ENCODE measurements at places on chromosomes 6 and 20.
A peak's percentile ranks its signal among the peaks of the same experiment; 100 is the strongest.

GRCh38 chr6:99241905-99242534, 107.5 kb downstream of the FAXC start:
- no peak for DNase-seq

DNA sequence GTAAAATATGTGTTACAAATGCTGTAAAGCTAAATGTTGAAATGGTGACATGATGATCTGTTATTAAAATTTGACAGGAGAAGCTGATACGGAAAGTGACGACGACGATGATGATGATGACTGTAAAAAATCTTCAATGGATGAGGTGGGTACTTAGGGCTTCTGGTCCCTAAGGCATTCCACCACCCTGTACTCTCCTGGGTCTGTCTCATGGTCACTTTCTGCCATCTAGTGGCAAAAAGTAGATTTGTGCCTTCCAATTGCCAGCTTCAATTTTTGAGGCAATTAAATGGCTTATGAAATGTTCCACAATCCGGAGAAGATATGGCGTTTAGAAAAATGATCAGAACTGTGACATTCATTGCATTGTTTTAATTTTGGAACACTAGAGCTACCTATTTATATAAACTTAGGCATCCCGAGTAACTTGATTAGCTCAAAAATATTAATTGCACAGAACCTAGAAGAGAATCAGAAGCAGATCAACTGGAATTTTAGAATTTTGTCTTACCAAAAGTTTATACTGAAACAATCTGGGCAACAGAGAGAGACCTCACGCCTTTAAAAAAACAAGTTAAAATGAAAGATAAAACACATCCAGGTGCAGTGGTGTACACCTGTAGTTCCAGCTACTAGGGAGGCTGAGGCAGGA, 346.5 kb upstream of the PLCB4 start:
- DNase-seq, result peak; percentile 35

DNA sequence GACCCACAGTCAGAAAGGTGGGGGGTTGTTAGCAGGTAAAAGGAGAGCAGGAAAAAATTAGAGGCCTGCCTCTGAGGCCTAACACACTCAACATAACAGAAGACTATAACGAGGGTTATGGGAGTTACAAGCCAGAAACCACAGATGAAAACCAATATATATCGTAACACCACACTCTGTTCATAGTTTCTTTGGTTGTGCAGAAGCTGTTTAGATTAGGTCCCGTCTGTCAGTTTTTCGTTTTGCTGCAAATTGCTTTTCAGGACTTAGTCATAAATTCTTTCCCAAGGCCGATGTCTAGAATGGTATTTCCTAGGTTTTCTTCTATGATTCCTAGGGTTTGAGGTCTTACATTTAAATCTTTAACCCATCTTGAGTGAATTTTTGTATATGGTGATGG, 3.7 kb upstream of the MAP3K5 start:
- DNase-seq, result no peak

GRCh38 chr20:25549172-25549773, 36.1 kb downstream of the NINL start:
- DNase-seq, result no peak

- no peak for DNase-seq
These were observed 190.4 kb upstream of the UST start for GRCh38 chr6:148556410-148556809.

- DNase-seq, result no peak
These were observed 41.7 kb downstream of the PTCHD4 start for GRCh38 chr6:48069280-48069679.

DNA sequence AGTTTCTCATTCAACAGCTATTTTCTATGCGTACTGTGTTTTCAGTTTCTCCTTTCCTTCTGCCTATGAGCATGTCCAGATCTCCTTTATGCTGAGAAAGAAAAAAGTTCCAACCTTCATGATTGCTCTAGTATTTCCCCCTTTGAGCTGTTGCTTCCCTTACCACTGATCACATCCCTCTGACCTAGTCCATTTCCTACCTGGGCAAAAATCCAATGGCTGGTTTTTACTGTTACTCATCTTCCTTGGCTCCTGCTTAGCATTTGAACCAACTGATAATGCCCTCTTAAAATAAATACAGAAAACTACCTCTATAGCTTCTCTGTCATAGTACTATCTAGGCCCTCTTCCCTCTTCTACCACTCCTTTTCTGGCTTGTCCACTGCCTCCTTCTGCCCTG, 6.0 kb downstream of the RFX6 start:
- no peak for DNase-seq

DNA sequence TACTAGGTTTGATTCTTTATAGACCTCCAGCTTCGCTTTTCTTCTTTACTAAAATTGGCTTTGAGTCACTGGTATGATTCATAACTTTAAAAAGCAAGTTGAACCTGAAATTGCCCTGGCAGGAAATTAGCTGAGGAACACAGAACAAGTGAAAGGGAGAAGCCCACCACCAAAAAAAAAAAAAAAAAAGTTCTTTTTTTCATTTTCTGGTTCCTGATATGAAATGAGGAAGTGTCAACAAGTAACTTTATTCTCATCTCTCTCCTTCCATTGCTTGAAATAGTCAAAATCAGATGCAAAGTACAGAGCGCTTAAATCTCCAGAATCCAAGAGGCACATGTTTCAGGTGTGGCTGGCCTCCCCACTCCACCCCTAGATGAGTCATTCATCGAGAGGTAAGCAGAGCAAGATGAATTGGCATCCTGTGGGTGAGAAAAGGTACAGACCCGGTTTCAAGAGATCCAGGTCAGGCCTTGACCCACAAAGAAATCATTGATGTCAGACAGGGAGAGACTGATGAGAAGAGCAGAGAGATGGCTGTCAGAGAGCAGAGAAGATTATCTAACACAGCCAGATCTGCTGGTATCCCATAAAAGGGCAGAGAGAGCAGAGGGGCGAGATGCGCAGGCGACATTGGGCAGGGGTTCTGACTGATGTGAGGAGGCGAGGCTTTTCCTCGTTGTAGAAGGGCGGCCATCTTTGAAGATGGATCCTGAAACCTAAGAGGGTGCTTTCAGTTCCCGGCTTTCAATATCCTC, 54.8 kb upstream of the MBOAT1 start:
- DNase-seq, result no peak

- no peak for DNase-seq
These were observed 213.0 kb upstream of the DTNBP1 start for GRCh38 chr6:15875797-15876196.

DNA sequence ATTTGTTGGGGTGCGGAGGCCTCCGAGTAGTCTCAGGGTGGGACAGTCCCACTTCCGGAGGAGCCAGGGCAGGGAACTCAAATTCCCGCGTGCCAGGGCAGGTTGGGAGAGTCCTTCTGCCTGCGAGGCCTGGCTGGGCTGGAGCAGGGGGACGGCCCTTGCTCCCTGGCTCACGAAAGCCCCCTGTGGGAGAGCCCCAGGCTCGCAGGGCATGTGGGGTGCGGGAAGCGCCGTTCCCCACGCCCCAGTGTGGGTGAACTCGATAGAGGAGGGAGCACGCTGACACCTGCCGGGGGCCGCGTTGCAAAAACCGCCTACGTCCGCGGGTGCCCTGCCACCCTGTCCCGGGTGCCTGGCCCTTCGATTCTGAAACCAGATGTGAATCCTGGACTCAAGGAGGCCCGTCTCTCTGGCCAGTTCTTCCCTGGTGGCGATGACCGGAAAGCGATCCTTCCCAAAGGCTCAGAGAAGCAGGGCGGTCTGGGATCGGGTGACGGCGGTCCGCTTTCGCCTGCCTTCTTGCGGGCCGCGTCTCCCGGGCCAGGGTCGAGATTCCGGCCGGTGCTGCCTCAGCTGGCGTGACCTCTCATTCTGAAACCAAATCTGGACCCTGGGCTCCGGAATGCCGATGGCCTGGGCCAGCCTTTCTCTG, 1846.5 kb upstream of the DEFB115 start:
- DNase-seq, result no peak

- DNase-seq, result no peak
These were observed 20.9 kb upstream of the PTPRK start for GRCh38 chr6:128541261-128541660.
